ENCODE measurements at places on chromosomes 6 and 20.
A peak's percentile ranks its signal among the peaks of the same experiment; 100 is the strongest.

GRCh38 chr20:45347297-45347935 is 808 bp downstream of the SDC4 start:
- no peak for DNase-seq

DNA sequence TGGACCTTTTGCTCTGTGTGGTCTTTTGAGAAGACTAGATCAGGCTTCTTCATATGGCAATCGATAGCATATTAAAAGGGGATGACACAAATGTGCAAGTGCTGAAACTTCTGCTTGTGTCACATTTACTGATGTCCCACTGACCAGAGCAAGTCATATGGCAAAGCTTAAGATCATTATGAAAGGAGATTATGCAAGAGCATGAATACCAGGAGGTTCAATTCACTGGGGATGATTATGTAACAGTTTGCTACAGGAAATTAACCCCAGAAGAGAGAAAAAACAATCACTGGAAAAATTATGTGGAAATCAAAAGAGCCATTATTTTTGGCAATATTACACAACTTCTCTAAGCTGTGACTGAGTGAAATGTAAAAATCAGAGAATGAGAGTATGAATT is 13.7 kb upstream of the PRDM13 start:
- DNase-seq, result no peak

GRCh38 chr6:10837622-10837994 is 731 bp downstream of the MAK start:
- DNase-seq, result peak; percentile 35

DNA sequence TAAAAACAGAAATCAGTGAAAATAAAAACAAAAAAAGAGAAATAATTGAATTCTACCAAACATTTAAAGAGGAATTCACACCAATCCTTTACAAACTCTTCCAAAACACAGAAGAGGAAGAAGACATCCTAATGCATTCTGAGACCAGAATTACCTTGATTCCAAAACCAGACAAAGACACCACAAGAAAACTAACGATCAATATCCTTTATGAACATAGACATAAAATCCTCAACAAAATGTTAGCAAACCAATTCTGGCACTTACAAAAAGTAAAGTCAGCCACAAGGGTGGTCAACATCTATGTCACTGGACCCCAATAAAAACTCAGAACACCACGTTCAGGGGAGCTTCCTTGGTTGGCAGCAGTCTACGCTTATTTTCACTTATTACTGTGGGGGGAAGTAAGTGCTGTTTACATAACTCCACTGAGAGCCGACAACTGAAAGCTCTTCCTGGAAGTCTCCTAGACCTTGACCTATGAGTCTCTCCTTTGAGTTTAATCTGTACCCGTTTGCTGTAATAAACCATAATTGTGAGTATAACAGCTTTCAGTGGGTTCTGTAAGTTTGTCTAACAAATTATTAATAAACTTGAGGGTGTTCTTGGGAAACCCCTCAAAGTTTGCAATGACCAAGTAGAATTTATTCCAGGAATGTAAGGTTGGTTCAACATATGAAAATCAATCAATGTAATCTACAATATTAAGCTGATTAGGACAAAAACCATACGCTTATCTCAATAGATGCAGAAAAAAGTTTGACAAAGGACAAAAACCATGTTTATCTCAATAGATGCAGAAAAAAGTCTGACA is 24.5 kb downstream of the GZF1 start:
- peak; percentile 8 for DNase-seq

- no peak for DNase-seq
These were observed 43.9 kb downstream of the FILIP1 start for GRCh38 chr6:75449630-75450206.

GRCh38 chr6:52502306-52503029 is 74.4 kb downstream of the TRAM2 start:
- no peak for DNase-seq

DNA sequence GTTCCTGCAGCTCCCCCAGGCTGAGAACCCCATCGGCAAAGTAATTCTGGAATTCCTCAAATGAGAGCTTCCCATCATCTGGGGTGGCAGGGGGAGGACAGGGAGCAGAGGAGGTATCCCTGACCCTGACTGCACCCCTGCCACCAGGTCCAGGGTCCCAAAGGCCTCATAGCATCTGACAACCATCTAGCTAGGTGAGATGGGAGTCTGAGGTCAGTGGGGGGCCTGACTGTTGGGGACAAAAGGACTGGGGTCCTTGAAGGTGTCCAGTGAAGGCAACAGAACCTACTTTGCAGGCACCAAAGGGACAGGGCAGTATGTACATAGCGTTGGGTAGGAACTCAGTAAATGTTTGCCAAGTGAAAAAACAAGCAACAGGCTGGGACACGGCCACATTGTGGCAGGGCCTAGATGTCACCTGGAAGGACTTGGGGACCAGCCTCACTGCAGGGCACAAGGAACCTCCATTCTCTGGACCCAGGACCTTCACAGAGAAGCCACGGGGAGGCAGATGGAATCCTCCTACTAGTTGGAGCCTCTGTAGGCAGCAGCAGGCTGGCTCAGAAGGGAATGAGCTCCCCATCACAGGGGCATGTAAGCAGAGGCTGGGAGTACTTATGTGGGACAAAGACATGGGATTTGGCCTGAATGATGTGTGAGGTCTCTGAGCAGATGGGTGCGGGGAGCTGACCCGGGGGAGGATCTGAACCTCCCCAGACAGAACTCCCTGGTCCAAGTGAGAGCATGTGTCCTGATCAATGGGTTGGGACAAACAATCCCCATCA is 3.3 kb downstream of the NECAB3 start:
- DNase-seq, result no peak

- no peak for DNase-seq
These were observed 104.0 kb downstream of the MKKS start for GRCh38 chr20:10330071-10330470.

DNA sequence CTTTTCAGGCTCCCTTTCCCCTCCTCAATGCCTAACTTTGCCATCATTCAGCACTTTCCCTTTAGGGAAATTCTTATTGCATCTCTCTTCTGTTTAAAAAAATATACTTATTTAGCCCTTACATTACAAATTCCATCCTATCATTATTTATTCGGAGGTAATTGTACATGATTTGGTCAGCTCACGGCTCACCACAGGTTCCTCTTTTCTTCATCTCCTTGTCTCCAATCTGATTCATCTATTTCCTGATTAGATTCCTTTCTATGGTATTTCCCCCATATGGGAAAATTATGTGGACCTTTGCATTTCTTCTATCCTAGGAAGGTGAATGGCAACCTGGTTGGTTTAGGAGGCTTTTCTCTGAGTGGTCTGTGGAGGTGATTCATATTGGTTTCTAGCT is 12.9 kb upstream of the EMILIN3 start:
- DNase-seq, result no peak

DNA sequence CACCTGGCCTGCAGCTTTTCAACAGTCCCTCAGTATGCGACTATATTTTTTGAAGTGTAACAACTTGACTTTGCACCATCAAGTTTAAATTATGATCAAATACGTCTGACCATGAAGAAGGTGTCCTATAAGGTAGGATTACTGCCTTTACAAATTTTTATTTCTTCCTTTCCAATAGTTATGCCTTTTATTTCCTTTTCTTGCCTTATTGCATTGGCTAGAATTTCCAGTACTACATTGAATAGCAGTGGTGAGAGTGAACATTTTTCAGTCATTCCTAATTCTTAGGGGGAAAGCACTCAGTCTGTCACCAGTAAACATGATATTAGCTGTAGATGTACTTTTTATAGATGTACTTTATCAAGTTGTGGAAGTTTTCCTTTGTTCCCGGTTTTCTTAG is 81.4 kb downstream of the IRAK1BP1 start:
- no peak for DNase-seq

- DNase-seq, result no peak
These were observed 37.2 kb upstream of the CALHM6 start for GRCh38 chr6:116424001-116424400.

DNA sequence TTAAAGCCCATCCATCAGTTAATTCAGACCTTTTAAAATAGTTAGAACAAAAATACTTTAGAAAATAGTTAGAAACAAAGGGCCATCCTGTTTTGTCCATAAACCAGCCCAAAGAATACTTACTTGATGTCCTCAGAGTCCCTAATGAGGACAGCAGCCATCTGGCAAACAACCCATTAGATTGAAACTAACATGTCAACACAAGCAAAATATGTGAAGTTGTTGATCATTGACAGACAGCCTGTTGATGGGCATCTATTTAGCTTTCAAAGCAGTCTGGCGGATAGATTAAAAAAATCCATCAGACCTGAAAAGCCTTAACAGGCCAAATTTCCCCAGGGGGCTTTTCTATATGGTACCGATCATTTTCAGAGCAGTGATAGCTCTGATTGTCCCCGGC is 154.2 kb upstream of the TSHZ2 start:
- DNase-seq, result no peak

- no peak for DNase-seq
These were observed 79.8 kb upstream of the ARID1B start for GRCh38 chr6:156697225-156697830.

DNA sequence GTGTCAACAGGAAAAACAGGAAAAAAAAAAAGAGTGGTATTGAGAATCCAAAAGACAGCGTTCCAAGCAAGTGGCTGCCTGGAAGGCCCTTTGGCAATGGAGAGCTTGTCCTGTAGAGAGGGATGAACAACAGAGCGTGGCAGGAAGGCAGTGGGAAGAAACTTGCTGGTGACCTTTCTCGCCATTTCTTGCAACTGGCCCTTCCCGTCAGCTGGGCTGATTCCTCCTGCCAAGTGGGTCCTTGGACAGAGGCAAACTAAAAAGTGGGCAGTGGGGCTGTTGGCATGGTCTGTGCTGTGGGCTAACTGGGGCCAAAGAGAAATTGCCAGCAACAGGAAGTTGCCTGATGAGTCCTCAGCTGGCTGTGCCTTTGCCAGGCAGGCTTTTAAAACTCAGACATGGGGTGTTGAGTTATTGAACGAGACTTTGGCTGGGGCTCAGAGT is 43.9 kb upstream of the CLDN20 start:
- no peak for DNase-seq

- DNase-seq, result no peak
These were observed 28.1 kb upstream of the SCGN start for GRCh38 chr6:25623879-25624278.

DNA sequence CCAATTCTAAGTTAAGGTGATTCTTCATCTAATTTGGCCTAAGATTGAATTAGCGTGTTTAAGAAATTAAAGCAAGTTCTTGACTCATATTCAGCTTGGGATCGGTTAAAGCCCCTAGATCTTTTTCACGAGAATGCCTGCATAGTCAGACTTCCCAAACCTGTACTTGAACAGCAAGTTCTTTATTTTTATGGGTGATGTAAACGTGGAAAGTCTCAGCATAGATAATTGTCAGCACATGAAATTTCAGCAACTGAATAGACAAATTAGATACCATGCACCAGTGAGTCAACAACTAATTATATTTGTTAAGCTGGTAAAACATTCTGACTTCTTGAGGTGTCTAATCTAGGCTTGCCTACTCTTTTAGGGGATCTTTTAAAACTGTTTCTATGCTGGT is 183.1 kb upstream of the TNFAIP3 start:
- no peak for DNase-seq

GRCh38 chr6:169167581-169168301 is 85.9 kb downstream of the THBS2 start:
- DNase-seq, result no peak

- DNase-seq, result no peak
These were observed 30.4 kb downstream of the TRMT6 start for GRCh38 chr20:5919626-5920544.

- no peak for DNase-seq
These were observed 70.6 kb downstream of the MRPL14 start for GRCh38 chr6:44056392-44057237.

GRCh38 chr6:33798343-33798848 is 5.4 kb downstream of the MLN start:
- DNase-seq, result no peak

DNA sequence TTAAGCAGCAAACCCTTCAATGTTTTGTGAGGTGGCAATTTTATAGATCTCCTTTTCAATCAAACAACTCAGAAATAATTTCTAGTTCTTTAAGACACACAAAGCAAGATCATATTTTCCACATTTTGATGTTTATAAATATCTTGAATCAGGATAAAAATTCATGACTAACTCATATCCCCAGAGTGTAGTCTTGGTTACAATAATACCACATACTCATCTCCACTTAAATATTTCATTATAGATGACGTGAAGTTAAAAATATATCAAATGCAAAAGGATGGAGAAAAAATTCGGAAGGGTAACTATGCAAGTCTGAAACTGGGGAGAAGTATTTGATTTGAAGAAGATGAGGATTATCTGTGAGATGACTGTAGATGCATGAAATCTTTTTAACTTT is 59.8 kb upstream of the HIVEP1 start:
- DNase-seq, result no peak

DNA sequence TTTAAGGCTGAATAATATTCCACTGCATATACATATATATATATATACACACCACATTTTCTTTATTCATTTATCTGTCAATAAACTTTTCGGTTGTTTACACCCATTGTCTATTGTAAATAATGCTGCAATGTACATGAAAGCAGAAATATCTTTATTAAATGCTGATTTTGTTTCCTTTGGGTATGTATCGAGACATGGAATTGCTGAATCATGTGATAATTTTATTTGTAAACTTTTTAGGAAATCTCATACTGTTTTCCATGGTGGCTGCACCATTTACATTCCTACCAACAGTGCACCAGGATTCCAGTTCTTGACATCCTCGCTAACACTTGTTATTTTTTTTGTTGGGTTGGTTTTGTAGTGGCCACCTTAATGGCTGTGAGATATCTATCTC is 14.1 kb upstream of the HLA-DOA start:
- no peak for DNase-seq

DNA sequence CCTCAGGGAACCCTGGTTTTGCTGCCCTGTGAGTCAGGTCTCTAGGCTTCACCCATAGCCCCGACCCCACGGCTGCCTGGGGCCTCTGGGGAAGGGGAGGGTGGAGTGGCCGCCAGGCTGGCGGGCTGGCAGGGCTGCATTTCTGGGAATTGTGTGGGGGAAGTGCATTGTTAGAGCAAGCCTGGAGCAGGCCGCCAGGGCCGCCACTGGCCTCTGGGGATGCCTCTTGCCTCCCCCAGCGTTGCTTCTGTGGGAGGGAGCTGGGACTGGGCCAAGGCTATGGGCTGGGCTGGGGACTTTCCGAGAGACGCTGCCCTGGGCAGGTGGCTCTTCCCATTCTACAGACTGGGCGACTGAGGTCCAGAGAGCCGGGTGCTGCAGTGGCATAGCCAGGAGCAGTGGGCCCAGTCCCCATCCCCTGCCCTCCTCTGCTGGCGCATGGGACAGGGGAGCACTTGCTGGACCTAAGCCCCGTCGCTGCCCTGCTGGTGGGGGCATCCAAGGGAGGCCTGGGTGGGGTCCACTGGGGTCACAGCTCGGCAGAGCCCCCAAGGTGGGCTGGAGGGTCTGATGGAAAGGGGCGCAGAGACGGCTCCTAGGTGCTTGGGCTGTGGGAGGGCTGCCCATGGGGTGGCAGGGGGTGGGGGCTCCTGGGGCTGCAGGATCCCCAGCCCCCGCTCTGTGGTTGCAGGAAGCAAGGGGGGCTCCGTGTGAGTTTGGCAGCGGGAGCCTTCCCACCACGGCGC is 6.6 kb upstream of the SOX18 start:
- DNase-seq, result no peak

DNA sequence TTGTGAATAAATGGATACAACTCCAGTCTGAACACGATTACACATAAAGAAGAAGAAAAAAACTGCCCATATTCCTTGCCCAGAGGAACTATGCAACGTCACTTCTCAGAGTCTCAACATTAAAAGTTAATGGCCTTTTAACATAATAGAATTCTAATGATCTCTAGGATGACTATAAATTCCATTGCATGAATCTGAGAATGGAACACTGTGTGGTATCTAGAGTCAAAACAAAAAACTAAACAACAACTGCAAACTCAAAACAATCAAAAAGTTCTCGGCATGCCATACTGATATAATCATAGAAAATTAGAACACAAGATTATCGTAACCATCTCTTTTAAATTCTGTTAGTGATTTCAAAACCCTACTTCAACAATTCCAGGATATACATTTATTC is 283.6 kb downstream of the RNGTT start:
- no peak for DNase-seq

Data from CMK (cell line).